ENCODE measurements at places on chromosomes 5 and 9.

GRCh38 chr5:5371005-5371404 is 51.5 kb upstream of the ICE1 start:
- DNase-seq: no peak

GRCh38 chr5:138402640-138403039 is 36.2 kb upstream of the REEP2 start:
- no peak for DNase-seq

DNA sequence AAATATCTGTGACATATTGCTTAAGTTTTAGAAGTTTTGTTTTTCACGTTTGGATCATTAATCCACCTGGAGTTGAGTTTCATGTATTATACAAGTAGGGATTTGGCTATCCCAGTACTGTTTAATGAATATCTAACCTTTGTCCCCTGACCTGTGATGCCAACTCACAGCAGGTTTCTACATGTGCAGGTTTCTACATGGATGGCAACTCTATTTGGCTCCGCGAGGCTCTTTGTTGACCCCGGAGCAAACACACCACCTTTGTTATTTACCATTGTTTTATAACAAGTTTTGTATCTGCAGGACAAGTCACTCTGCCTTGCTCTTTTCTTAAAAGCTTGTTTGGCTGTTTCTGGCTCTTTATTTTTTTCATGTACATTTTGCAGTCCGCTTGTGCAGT is 920 bp upstream of the SFXN1 start:
- DNase-seq: no peak

- DNase-seq: no peak
Observed at GRCh38 chr9:34717996-34718614, 8.2 kb upstream of the CCL21 start.

GRCh38 chr5:76487821-76488220 is 84.7 kb downstream of the IQGAP2 start:
- no peak for DNase-seq

DNA sequence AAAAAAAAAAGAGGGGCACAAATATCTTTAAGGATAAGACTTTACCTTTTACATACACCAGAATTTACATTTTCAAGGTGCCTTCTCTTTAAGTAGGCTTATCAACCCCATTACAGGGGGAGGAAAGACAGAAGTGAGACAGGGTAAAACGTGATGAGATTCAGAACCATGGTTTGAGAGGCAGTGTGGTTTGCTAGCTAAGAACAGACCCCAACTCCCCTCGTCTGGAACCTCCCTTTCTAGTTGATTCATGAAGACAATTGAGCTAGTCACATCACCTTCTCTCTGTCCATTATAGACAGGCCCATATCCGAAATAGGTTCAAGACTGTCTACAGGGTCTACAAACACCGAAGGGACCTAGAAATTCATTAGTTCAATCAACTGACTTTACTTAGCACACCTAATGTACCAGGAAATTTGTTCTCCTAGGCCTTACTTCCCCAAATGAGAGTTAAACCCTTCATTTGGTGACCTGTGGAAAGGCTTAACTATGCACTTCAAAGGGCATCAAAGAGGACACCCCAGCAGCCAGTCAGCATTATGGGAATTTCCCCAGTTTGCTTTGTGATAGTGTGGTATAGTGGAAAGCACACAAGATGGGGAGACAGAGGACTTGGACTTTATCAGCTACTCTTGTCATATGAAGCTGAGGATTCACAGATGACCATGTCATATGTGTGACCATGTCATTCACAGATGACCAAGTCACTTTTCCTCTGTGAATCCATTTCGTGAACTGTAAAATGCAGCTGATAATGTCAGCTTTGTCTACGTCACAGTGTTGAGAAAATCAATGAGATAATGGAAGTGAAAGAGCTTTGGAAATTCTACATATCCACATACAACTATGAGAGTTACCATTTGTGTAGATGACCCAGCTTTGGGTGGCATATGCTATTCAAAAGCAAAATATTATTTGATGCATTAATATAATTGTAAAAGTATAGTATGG is 40.2 kb upstream of the CYFIP2 start:
- DNase-seq: no peak

GRCh38 chr9:3534614-3535404 is 9.0 kb upstream of the RFX3 start:
- DNase-seq: no peak

- no peak for DNase-seq
Observed at GRCh38 chr9:121085661-121086060, 10.9 kb downstream of the CNTRL start.

GRCh38 chr5:179880848-179881590 is 22.4 kb upstream of the MRNIP start:
- no peak for DNase-seq

Data from NCI-H2081 treated with DMSO at 0.1 percent for 48 hours (cell line).